Activated CD4-positive, alpha-beta T cell treated with anti-CD3 and anti-CD28 coated beads, Interleukin-10, Interleukin-2, amounts not matched to agents 100 ng/mL and 50 ng/mL, durations not matched to agents 16 hours and 8 hours (primary cell): ENCODE measurements at places on chromosomes 13 and 19.

DNA sequence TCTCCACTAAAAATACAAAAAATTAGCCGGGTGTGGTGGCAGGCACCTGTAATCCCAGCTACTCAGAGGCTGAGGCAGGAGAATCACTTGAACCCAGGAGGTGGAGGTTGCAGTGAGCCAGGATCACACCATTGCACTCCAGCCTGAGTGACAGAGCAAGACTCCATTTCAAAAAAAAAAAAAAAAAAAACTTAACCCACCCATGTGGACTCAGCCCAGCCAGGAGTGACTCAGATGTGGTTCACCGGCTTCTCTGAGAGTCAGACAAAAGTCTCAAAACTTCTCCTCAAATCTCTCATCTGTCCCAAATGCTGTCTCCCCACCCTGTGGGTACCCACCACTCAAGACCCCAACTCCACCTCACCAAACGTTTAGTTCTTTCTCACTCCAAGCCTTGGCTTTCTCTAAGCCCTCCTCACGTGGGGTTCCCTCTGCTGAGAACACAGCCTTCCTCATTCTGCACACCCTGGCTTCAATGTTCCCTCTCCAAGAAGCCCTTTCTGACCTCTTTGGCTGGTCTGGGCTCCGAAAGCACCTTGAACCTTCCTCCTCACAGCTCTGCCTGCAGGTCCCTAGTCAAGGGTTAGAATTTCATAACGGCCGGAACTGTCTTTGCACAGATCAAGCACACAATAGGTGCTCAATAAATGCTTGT lies 11.1 kb upstream of the RAB3A start:
- no peak for DNase-seq

GRCh38 chr19:48194844-48195830 lies 24.7 kb downstream of the ZSWIM9 start:
- DNase-seq = no peak

DNA sequence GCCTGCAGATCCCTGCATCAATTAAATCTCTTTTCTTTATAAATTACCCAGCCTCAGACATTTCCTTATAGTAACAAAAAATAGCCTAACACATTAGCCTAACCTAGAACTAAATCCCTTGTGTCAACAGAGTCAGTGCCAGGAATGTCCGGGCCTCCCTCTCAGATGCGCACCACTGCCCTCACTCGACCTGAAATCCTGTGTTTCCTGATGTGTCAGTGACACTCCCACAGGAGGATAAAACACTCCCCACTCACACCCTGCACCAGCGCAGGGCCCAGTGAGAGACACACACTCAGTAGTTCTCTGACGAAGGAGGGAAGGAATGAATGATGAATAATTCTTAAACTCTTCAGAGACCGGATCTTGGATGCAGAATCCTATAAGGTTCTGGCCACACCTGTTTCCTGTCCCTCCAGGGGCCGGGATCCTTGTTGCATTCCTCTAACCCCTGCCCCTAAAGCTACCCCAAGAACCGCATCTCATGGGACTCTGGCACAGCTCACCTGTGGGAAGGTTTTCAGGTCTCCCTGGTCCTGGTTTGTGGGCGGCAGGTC lies 3.1 kb downstream of the CEACAM3 start:
- no peak for DNase-seq

DNA sequence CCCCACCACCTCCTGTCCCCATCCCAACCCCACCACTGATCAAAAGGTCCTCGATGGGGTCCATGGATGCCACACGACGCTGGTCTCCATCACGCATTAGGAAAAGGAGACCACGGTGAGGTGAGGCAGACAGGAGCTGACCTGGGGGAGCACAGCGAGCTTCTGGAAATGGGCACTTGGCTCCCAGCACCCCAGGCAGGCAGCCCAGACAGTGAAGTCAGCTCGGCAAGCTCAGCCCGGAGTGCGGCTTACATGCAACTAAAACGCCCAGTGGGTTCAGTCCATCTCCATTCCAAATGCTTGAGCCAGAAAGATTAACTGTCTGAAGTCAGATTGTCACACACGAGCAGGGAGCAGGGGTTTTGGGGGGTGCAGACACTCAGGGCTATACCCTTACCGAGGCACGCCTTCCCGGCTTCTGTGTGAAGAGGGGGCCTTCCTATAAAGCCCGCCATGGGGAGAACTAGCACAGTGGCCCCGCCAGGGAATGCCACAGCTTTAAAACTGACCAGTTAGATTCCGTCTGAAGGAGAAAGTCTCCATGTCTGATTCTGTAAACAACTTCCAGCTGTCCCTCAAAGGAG lies 79.4 kb downstream of the SPACA7 start:
- DNase-seq = no peak

- DNase-seq = no peak
Observed at GRCh38 chr19:48953141-48953540, 1.5 kb upstream of the BAX start.

DNA sequence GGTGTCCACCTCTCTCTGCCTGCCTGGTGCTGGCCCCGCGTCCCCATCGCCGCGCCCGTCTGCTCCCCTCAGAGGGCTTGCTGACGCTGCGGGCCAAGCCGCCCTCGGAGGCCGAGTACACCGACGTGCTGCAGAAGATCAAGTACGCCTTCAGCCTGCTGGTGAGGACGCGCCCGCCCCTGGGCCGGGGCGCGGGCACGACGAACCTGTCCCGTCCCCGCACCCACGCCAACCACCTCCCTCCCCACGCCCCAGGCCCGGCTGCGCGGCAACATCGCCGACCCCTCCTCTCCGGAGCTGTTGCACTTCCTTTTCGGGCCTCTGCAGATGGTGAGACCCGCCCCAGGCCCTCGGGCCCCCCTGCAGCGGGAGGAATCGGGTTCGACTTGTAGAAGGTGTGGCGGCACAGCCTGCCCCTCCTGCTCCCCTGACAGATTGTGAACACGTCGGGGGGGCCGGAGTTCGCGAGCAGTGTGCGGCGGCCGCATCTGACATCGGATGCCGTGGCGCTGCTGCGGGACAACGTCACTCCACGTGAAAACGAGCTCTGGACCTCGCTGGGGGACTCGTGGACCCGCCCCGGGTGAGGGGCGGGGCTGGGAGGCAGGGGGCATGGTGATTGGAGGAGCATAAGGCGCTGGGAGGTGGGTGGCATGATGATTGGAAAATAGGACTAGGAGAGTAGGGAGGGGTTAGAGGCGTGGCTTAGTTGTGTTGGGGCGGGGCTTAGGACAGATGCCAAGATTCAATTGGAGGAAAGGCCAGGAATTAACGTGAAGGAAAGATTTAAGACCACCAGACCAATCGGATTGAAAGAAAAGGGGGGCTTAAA lies 6.6 kb downstream of the EPS8L1 start:
- peak; percentile 55 for DNase-seq

GRCh38 chr19:53088091-53088490 lies 15.1 kb downstream of the ZNF160 start:
- no peak for DNase-seq

DNA sequence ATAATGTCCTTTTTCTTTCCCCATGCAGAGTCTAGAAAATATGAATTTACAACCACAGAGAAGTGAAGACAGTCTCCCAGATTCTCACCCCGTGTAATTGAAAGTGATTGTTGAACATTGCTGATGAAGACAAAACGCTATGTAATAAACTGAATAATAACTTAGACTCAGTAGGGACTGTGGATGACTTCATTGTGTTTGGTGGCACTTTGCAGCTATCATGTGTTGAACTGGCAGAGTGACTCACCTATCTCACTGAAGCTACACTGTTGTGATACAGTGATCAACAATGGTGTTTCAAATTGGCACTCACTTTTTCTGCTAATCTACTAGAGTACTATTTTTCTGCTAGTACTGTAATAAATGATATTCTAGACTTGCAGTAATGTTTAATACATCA lies 261.3 kb downstream of the DACH1 start:
- DNase-seq = no peak

- no peak for DNase-seq
Observed at GRCh38 chr13:58266271-58266670, 634.7 kb downstream of the PCDH17 start.

GRCh38 chr13:111526922-111527321 lies 206.5 kb downstream of the TEX29 start:
- DNase-seq = no peak

- no peak for DNase-seq
Observed at GRCh38 chr13:84985860-84986259, 813.4 kb downstream of the SLITRK6 start.

- DNase-seq = no peak
Observed at GRCh38 chr13:101640788-101641400, 188.4 kb downstream of the ITGBL1 start.

GRCh38 chr13:50375792-50376191 lies 360.5 kb downstream of the KCNRG start:
- DNase-seq = no peak

GRCh38 chr19:6632002-6632621 lies 37.8 kb downstream of the TNFSF14 start:
- peak; percentile 89 for DNase-seq

- no peak for DNase-seq
Observed at GRCh38 chr13:108797354-108797753, 167.9 kb downstream of the MYO16 start.

- no peak for DNase-seq
Observed at GRCh38 chr13:27765650-27766049, 26.6 kb upstream of the GSX1 start.

DNA sequence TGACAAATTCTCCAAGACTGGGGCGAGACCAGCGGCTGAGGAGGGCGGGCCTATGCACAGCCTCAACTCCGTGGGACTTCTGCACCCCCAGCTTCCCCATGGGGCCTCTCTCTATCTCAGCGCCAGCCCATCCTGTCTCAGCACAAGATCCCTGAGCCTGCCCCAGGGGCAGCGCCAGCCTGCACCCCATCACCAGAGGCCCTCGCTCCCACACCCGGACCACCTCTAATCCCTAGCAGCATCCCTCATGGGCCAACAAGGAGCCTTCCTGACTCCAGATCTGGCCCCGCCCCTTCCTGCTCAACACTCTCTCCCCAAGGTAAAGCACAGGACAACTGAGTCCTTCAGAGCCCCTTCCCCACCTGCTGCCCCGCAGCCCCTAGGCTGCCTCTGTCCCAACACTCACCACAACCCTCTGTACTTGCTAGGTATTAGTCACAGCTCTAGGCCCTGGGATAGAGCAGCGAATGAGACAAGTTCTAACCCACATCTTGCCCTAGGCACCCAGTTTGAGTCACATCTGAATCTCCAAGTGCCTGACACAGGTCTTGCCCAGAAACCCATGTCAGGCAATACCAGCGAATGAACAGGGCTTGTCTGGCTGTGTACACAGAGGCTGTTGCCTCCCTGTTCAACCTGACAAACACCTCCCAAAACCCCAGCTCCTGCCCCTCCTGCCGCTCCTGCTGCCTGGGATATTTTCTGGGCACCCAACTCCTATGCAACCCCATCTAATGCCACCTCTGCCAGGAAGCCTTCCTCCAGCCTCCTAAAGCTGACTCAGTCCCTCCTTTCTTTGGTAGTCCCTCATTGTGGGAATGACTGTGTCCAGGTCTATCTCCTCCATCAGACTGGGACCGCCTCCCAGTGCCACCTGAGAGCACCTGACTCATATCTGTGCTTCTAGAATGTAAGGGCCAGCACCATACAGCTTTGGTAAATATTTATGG lies 18.6 kb downstream of the GRIK5 start:
- DNase-seq = peak; percentile 91

- DNase-seq = peak; percentile 92
Observed at GRCh38 chr19:344625-345319, at the start of gene MIER2. TSS of gene MIER2 (minus strand) at chr19:344796. CDS start at chr19:344782, 14 bp downstream.

- no peak for DNase-seq
Observed at GRCh38 chr19:30881281-30881680, 468.0 kb downstream of the TSHZ3 start.

DNA sequence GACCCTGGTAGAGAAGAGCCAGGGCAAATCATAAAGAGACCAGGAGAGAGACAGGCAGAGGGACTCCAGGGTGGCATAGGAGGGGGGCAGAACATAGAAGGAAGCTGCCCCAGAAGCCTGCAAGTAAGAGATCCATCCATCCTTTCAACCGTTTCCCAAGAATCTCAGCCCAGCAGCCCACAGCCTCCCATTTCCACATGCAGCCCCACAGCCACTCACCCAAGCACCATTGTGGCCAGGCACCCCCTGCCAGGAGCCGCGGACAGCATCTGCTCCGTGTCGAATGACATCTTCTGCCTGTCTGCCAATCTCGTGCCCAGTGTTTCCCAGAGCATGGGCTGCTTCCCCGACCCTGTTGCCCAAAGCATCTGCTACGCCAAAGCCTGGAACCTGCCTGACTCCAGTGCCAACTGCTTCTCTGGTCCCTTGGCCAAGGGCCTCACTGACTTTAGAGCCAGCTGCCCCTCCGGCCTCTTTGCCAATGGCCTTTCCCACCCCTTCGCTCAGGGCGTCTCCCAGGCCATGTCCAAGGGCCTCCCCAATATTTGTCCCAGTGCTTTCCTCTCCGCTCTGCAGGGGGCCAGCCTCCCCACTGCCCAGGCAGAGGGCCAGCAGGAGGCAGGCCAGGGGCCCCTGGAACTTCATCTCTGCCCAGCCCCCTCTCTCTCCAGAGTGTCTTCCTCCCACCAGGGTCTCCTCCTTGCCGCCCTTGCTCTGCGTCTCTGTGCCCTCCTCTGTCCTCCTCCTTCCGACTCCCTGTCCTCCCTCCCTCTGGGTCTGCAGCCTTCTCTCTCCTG lies 420 bp downstream of the DMKN start:
- no peak for DNase-seq

GRCh38 chr19:35521124-35521743 lies 6.9 kb downstream of the SBSN start:
- DNase-seq = no peak

GRCh38 chr13:24717217-24717616 lies 37.0 kb downstream of the ATP12A start:
- DNase-seq = no peak

GRCh38 chr13:29411481-29411880 lies 184.0 kb downstream of the SLC7A1 start:
- DNase-seq = no peak

DNA sequence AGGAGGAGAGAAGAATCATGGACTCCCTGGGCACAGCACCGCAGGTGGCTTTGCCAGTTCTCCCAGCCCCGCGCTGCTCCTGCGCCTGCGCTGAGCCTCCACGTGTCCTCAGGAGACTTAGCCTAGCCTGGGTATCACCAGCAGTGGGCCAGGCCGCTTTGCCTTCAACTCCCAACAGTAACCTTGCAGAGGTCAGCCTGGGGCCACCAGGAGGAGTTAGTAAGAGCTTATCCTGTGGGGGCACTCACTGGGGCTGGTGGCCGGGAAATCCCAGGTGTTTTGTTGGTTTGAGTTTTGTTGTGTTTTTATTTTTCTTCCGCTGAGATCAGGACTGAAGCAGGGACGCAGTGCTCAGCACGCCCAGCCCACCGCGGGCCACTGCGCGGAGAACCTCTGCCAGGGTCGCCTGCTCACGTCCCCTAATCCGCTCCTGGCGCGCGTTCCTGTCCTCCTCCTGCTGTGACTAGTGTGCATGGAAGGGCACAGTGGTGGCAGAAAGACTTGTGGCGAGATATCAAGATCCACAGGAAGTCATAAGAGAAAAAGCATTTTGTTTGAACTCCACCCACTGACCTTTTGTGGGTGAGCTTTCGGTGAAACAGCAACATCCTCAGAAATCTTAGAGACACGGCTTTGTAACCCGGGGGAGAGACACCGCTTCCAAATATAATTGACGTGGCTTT lies 207.4 kb upstream of the RFC3 start:
- peak; percentile 84 for DNase-seq

- peak; percentile 94 for DNase-seq
Observed at GRCh38 chr19:11987405-11988281, 22.8 kb downstream of the ZNF763 start.

- DNase-seq = no peak
Observed at GRCh38 chr19:30344446-30345425, 27.4 kb upstream of the ZNF536 start.

GRCh38 chr19:47778954-47779351 lies 450 bp downstream of the SELENOW start:
- DNase-seq = peak; percentile 31

- no peak for DNase-seq
Observed at GRCh38 chr13:85405316-85405897, 393.8 kb downstream of the SLITRK6 start.
